ENCODE measurements at places on chromosomes 1 and 21.

DNA sequence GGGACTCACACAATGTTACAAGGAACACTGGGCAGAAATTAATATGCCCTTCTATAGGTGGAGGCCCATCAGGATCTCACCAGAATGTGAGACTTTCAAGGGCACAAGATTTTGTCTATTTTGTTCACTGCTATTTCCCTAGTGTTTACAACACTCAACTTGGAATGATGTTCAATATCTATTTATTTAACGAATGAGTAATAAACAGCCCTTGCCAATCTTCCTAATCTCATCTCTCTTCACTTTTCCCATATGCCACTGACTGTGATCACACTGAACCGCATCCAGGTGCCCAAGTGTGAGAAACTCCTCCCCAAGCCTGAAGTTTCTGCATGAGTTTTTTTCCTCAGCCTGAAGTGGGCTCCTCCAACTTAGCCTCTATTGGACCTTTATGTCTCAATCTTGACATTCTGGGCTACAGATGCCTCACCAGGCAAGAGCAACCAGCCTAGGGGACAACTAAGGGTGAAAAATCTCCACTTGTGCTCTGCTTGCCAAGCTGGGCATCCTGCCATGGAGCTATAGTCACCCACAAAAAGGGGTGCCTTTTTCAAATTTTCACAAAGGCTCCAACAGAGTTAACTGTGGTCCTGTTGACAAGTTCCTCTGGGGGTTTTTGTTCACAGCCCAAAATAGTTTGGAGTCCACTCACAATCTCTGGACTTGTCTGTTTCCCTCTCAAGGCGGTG lies 105.6 kb downstream of the PLPP3 start:
- DNase-seq: no peak

GRCh38 chr1:214003233-214003632 lies 15.5 kb downstream of the PROX1 start:
- no peak for DNase-seq

- DNase-seq: no peak
Observed at GRCh38 chr1:193240609-193241008, 54.2 kb upstream of the B3GALT2 start.

GRCh38 chr21:29092102-29092959 lies 18.9 kb upstream of the CCT8 start:
- no peak for DNase-seq

- no peak for DNase-seq
Observed at GRCh38 chr1:108865316-108865910, 8.5 kb upstream of the AKNAD1 start.

- DNase-seq: no peak
Observed at GRCh38 chr1:40997096-40997495, 17.6 kb downstream of the CTPS1 start.

GRCh38 chr1:17658837-17659236 lies 96.3 kb upstream of the ACTL8 start:
- no peak for DNase-seq

- DNase-seq: no peak
Observed at GRCh38 chr21:25563361-25564116, 43.7 kb downstream of the MRPL39 start.

DNA sequence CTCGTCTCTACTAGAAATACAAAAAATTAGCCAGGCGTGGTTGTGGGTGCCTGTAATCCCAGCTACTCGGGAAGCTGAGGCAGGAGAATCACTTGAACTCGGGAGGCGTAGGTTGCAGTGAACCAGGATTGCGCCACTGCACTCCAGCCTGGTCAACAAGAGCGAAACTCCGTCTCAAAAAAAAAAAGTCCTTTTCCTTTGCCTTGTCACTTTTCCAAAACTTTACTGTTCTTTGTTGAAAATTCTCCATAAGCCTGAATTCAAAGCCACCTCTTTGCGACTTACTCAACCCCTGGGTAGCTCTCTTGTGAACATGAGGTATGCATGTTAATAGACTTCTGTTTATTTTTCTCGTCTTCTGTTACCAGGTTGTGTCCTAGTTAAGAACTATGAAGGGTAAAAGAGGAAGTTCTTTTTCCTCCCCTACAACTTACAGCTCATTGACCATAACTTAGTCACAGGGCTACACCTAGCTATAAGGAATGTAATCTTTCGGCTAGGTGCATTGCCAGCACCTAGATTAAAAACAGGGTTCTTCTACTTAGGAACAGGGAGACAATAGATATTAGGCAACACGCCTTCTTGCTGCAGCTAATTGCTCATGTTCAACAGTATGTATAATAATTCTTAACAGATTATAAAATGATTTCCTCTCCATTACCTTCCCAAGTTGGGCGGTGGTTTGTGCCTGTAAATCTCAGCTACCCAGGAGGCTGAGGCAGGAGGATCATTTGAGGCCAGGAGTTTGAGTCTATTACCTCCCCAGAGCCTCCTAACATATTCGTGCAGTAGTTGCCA lies 40.9 kb downstream of the PTAFR start:
- no peak for DNase-seq

- no peak for DNase-seq
Observed at GRCh38 chr1:25342846-25343245, 4.7 kb downstream of the TMEM50A start.

- no peak for DNase-seq
Observed at GRCh38 chr1:186683652-186684410, 3.6 kb upstream of the PTGS2 start.

DNA sequence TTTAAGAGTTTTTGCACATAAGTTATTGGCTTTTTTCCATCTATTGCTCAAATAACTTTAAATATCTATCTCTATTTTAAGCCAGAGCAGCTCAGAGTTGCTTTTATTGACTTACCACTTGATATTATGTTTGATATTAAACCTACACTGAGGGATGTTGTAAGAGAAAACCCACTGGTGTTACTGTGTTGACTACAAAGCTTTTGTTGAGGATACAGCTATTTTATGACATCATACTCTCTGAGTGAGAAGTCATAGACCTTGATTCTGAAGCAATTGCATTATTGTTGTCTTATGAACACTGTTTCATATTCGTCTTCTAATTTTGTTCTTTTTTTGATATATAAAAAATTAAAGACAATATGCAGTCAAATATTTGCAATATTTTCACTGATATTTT lies 560.4 kb downstream of the PTBP2 start:
- no peak for DNase-seq
